ENCODE measurements at places on chromosomes 5 and 9. TPM values are rescaled to one million over a fixed set of nuclear protein-coding genes. Genes with fewer than 3 reads are reported as not detected.

DNA sequence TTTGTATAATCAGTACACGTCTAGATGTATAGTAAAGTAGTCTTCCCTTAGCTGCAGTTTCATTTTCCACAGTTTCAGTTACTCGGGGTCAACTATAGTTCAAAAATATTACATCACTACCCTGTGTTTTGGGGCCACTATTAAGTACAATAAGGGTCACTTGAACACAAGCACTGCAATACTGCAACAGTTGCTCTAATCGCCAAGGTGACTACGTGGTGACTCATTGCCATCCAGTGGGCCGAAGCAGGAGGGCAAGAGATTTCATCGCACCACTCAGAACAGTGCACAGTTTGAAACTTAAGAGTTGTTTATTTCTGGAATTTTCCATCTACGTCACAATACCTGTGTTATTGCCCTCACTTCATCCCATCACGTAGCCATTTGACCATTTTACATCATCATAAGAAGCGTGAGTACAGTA, at the start of gene ARL14EPL:
Gene ARL14EPL, plus strand, starts transcription at position 379 of the 424 bp plus-strand sequence. CDS start 18,994 bp downstream, outside the sequence.
- DNase-seq = no peak

GRCh38 chr9:84935528-84936117, 266.1 kb downstream of the NTRK2 start:
- no peak for DNase-seq

DNA sequence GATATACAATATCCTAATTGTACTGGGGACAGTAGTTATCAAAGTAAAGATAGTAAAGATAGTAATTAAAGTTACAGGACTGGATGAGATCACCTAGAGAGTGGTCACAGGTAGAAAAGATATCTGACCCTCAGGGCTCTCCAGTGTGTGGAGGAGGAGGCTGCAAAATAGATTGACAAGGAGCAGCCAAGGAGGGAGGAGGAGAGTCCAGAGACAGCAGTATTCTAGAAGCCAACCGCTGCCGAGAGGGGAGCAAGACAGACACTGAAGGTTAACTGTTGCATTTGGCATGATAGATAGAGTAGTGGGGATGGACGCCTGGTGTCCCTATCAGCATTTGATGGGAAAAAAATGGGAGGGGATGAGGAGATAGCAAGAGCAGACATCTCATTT, 17.0 kb upstream of the F2RL1 start:
- DNase-seq = no peak

DNA sequence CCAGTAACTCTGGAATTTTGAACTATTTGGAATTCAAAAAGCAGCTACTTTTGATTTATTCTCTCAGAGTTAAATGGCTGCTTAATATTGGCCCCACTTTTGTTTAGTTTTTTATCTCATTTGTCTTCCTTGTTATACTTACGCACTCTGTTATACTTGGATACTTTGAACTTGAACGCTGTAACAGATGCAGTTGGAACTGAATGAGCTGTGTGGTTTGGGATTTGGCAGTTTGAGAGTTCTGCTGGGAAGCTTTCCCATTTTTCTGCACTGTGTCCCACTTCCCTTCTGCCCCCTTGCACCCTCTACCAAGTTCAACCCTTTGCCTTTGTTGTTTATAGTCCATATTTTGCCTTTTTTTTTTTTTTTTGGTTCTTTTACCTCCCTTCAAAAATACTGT, 3.8 kb downstream of the RHOBTB3 start:
- DNase-seq = no peak

- no peak for DNase-seq
Observed at GRCh38 chr9:129335464-129336129, 157.5 kb upstream of the IER5L start.

DNA sequence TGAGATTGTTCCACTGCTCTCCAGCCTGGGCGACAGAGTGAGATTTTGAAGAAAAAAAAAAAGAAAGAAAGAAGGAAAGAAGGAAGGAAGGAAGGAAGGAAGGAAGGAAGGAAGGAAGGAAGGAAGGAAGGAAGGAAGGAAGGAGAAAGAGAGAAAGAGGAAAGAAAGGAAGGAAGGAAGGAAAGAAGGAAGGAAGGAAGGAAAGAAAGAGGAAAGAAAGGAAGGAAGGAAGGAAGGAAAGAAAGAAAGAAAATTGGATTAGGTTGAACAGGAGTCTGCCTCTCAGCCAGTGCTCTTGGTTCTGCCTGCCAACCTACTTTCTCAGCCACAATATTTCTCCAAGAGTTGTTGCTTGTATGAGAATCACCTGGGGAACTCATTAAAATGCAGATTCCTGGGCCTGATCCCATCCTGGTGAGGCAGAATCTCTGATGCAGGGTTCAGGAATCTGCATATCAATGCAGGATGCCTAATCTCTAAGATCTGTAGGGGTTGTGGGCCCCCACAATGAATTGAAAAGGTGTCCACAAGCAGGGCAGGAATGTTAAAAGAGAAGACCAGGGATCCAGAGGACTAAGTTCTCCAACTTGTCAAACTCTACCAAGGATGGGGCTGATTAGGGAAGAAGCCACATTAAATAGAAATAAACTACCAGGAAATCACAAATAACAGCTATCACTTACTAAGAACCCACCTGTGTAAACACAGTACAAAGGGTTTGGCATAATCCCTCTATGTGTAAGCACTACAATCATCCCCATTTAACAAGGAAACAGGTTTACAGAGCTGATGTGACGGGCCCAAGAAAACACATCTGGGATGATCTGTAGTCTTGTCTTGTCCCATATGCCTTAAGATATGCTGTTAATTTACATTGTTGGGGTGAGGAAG, 23.4 kb upstream of the GALNT10 start:
- DNase-seq = no peak

DNA sequence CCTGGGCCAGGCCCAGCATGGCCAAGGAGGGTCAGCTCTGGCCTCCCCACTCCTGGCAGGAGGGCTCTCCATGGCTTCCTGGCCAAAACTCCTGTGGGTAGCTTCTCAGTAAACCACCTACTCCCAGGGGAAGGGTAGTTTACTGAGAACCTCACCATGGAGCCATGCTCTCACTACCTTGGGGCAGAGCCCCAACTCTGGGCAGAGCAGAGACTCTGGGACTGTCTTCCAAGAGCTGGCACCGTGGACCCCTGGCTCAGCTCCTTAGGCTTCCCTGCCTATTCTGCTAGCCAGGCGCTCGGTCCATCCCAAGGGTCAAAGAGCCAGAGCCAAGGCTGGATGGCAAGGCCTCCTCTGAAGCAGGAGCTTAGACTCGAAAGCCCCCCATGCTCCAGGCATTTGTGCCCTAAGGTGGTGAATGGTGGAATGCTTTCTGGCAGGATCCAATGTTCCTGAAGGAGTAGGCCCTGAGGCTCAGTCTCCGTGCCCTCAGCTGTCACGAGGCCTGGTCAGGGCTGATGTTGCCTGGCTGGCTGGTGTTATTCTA, 19.6 kb downstream of the TCF7 start:
- DNase-seq = no peak

DNA sequence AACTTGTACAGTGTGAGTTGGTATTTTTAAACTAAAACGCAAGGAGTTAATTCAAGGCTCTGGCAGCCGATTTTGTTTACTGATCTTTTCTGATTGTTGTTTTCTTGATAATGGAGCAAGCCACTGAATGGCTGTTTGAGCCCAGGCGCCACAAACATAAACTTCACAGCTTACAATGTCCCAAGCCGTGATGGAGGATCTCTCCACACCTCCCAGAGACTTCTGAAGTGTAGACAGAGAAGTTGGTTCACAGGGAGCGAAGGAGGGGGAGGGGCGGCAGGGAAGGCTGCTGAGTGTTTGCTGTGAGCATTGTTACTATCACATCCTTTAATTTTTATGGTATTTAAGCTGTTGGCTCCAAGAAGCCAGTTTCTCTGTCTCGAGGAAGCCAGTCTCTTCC, 14.7 kb downstream of the ISL1 start:
- no peak for DNase-seq

DNA sequence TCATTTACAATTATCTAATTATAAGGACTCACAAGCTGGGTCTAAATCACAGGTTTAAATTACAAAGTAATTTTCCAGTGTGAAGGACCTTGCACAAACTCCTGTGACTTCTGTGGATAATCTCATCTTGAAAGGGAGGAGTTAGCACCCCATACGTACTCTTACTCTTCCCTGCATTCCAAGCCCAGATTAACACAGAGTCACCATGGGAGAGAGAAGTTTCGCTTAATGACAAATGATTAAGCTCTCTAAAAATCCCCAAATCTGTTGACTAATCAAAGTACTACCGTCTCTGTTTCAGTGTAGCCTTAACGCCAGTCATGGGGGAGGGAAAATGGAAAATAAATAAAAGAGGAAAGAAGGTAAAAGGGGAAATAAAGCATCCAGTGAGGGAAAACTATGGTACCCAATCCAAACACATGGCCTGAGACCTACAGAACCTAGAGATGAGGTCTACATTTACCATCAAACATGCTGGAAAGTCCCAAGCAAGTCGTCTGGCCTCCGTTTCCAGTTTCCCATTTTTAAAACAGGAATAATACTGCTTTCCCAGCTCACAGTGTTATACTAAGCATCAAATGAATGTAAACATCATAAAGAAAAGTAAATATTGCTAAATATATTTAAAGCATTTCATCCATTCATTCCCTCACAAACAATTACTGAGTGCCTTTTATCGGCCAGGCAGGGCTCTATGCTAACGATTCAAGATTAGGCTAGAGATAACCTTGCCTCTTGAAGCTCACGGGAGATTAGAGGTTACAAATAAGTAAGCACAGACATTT, 63.2 kb downstream of the PCA3 start:
- no peak for DNase-seq

GRCh38 chr5:73640861-73641320, 14.9 kb downstream of the ARHGEF28 start:
- DNase-seq = no peak

DNA sequence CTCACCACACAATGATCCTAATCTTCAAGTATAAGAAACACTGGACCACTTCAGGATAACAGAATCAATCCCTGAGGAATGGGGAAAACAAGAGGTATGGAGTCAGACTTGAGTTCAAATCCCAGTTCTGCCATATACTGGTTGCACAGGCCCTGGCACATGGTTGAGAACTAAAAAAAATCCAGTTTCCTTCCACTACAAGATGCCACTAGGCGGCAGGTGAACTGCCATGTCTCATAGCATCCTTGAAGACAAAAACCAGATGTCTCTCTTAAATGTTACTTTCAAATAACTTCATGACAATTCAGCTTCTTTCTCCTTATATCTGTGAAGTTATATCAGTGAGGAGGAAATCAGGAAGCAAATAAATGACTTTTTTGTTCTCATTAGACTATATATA, 11.0 kb downstream of the DEPDC1B start:
- DNase-seq = no peak

GRCh38 chr9:80204054-80204453, 632.3 kb downstream of the TLE4 start:
- DNase-seq = no peak

DNA sequence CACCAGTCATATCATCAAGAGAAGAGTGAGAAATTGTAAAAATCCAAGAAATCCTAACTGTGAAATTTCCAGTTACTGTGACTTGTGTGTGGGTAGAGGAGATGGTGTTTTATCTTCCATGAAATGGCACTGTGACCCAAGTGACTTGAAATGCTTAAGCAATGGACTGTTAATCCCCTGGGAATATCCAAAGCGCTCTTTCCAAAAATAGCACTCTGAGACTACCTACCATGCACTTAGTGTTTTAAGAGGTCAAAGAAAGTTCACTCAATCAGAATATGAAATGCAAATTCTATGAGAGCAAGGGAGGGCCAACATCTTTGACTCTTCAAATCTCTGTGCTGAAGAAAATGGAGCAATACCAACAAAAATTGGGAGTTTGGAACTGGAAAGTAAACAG, 244.0 kb downstream of the GABRB2 start:
- DNase-seq = no peak

- no peak for DNase-seq
Observed at GRCh38 chr5:112004867-112005622, 248.1 kb upstream of the NREP start.

- no peak for DNase-seq
Observed at GRCh38 chr9:15189481-15189880, 117.5 kb downstream of the TTC39B start.

- no peak for DNase-seq
Observed at GRCh38 chr5:138533973-138534941, 8.8 kb downstream of the ETF1 start.

DNA sequence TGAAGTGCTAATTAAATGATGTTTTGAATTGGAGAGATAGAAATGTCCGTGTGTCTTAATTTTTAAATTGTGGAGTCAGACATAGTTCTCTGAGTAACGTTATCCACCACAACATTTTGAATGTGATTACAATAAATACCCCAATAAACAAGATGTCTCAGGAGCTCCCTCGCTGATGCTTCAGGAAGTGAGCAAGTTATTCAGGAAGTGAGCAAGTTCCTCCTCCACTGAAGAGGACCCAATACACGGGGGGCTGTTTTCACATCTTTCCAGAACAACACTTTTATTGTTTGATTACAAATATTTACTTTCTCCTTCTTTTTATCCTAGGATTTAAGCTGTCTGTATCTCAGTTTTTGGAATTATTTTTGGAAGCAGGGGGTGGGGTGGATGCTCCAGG, 363.8 kb downstream of the LRRC70 start:
- DNase-seq = no peak

DNA sequence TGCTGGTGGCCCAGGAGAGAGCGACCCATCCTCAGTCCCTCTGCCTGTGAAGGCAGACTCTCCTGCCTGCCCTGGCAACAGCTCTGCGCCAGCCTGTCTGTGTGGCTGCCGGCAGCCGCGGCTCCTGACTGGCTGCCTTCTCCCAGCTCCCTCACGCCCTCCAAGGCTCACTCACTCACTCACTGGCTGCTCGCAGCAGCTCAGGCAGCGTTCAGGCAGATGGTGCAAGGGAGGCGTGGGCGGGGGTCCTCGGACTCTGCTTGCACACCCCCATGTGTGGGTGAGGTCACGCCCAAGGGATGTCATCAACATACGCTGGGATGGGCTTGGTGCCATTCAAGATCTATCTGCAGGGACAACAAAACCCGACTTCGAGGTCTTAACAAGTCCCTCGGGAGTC, 66.7 kb downstream of the DAB2IP start:
- DNase-seq = no peak

Gene TPM2
- 165 TPM for total RNA-seq

Gene MARCOL
- not detected for total RNA-seq

Gene CTSV
- total RNA-seq = not detected

Gene LCN9
- total RNA-seq = not detected

Gene ABHD17B
- total RNA-seq = 14.4 TPM

Gene DMRTA1
- total RNA-seq = 0.53 TPM

Gene AGXT2
- not detected for total RNA-seq

All from sciatic nerve (tissue), 2 donors.